ENCODE measurements at places on chromosomes 12 and 14.

- no peak for DNase-seq
These were observed 24.0 kb downstream of the POLE start for GRCh38 chr12:132662901-132663755.

GRCh38 chr12:49055092-49055491 is 5.5 kb downstream of the KMT2D start:
- no peak for DNase-seq

DNA sequence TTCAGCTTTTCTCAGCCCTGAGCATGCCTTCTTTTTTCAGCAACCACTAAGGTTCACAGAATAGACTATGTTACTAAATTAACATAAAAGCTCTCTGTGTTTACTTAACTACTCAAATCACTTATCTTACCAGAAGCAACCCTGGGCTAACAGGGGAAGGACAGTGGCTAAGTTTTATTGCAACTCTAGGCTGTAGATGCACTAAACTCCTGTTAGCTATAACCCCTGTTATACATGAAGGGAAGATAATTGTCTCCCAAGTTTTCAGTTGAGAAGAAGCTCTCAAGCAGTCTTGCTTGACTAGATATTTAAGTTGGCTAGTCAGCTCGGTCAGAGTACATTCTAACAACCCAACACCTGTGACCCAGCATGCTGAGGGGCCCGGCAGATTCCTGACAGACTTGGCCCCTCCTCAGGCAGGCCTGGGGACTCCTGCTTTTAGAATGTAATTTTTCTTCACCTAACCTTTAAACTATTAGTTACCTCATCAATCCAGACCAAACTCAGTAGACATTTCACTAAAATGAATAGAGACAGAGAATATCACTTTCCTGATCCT is 464.5 kb downstream of the EGLN3 start:
- no peak for DNase-seq

- DNase-seq: no peak
These were observed 85.0 kb downstream of the SYNE3 start for GRCh38 chr14:95431199-95432143.

DNA sequence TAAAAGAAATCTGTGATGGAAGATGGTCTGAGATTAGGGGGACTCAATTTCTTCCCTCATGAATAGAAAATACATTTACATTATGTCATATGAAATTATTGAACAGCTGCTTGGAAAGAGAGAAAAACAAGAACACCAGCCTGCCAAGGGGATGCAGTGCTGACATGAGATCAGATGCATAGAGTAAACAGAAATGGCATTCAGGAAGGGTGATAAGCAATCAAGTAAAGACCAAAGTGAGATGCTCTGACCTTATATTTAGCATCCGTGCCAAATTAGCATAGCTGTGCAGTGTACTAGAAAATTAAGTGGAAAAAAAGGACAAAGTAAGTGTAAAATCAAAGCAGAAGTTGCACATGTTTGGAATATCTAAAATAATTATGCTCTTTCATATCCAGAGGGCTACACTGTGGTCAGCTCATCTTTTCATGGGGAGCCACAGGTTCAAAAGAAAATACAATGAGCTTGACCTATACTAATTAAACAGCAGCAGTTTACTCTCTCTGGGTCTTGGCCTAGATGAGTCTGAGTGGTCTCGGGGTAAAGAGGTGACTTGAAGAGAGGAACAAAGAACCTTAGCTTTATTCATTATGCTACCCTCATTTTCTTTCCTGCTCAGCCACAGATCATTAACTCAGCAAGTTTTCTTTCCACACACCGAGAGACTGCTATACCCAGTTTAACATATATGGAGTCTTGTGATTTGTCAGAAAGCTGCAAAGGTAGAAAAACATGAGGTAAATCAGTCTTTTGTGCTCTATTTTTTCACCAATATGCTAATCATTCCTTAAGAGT is 359.4 kb upstream of the FOXG1 start:
- DNase-seq: no peak

Data from activated CD4-positive, CD25-positive, alpha-beta regulatory T cell treated with anti-CD3 and anti-CD28 coated beads, Interleukin-2, amount 50 U/mL, for 72 hours (primary cell).